ENCODE measurements at places on chromosomes 1 and 21. TPM values are rescaled to one million over a fixed set of nuclear protein-coding genes. Genes with fewer than 3 reads are reported as not detected.

The CD48 gene
- total RNA-seq, result not detected

The SLAMF6 gene
- not detected for total RNA-seq

GRCh38 chr1:103948526-103948925 is 198.8 kb downstream of the AMY1C start:
- DNase-seq, result no peak

- DNase-seq, result peak; percentile 17
These were observed 41.7 kb downstream of the USP48 start for GRCh38 chr1:21741206-21741605.

GRCh38 chr1:179767177-179767581 is 24.1 kb downstream of the FAM163A start:
- no peak for DNase-seq

The FTCD gene
- not detected for total RNA-seq

- DNase-seq, result peak; percentile 29
These were observed 58.8 kb upstream of the SPATA6 start for GRCh38 chr1:48530727-48531351.

- no peak for DNase-seq
These were observed 10.4 kb downstream of the LDLRAD1 start for GRCh38 chr1:54007613-54008012.

Data from IMR-90 (cell line).